ENCODE measurements at places on chromosomes 16 and 17.

GRCh38 chr17:14429084-14429483 is 128.2 kb downstream of the HS3ST3B1 start:
- DNase-seq: no peak

DNA sequence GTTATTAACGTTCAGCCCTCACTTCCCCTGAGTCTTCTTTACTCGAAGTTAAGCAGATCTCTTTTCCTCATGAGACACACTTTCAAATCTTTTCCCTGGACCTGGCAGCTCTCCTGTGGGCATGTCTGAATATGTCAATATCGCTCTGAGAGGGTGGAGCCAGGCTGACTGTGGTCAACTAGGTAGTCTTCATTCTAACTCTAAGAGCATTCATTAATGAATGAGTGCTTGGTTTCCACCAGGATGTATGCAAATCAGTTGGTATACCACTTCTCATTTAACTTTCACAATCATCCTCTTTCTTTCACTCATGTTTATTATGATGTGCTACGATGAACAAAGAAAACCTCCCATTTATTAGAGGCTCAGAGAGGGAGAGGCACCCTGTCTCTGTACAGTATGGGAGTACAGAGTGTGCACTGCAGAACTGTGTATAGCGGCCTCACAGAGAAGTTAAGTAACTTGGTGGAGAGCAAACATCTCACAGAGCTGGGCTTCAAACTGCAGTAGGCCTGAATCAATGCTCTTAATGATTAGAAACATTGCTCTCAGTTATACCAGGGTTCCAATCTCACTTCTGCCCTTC is 39.9 kb downstream of the OTOA start:
- DNase-seq: no peak

- DNase-seq: no peak
These were observed 53.8 kb upstream of the TAC4 start for GRCh38 chr17:49901460-49902331.

DNA sequence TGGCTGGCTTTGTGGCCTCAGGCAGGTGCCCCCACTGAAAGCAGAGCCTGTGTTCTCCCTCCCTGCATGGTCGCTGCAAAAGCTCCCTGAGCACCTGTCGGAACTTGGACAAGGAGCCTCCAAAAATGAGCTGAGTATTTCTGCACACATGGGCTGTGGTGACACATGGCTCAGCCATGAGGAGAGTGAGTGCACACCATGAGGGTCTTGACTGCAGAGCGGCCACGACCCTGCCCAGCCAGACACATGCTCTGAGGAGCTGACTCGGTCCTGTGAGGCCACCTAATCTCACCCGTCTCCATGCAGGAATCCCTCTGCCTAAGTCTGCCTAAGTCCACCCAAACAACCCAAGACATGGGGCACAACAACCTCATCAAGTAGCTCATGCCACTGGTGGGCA is 128.9 kb downstream of the DYNLRB2 start:
- no peak for DNase-seq

GRCh38 chr17:55532670-55533069 is 21.4 kb upstream of the SMIM36 start:
- DNase-seq: no peak

GRCh38 chr16:35102780-35103403 is 1643.5 kb downstream of the TP53TG3F start:
- DNase-seq: no peak

- DNase-seq: peak; percentile 74
These were observed 1.4 kb upstream of the ALDOA start for GRCh38 chr16:30063893-30064728.

GRCh38 chr17:73427198-73427597 is 115.4 kb upstream of the CDC42EP4 start:
- no peak for DNase-seq

- DNase-seq: no peak
These were observed 3.4 kb downstream of the SOX8 start for GRCh38 chr16:984736-985636.

DNA sequence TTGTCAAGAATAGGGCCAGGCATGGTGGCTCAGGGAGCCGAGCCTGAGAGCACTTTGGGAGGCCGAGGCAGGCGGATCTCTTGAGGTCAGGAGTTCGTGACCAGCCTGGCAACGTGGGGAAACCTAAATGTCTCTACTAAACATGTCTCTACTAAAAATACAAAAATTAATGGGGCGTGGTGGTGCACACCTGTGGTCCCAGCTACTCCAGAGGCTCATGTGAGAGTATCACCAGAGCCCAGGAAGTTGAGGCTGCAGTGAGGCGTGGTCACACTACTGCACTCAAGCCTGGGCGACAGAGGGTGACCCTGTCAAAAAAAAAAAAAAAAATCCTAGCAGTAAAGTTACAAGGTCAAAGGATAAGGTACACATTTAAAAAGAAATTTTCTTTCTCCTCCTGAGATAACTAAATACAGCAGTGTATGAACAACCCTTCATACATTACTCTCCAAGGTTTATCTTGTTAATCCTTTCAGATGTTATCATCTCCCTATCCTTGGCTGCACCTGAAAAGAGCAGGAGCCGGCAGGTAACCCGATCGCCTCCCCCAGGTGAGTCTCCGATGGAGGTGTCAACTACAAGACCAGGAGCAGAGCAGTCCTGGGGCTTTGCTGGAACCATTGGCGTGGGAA is 122.3 kb downstream of the GOSR1 start:
- no peak for DNase-seq

DNA sequence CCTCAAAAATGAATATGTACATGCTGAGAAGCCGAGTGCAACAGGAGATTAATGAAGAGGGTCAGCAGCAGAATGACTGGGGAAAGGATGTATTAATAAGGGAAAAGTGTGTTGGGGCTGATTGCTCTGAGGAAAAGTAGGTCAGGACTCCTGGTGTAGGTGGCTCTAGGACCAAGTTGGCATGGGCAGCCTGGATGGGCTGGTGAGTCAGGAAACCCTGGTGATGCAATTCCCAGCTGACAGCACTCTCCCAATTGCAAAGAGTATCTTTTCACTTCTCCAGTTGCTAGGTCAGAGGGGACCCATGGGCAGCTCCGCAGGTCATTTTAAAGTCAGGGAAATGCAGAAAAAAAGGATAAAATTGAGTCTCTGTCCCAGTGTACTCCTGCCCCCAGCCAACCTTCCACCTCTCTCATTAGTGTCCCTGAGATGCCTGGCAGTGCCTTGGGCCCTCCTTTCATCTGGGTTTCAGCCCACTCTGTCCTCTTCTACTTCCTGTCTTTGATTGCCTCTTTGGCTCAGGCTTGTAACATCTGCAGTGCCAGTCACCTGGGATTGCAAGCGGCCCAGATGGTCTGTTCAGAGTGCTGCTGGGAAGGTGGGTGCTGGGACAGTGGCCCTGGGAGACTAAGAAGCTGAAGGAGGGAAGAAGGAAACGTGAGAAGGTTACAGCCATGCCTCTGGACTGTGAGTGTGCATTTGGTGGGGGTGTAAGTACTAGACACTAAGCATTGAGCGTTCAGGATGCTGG is 2177.2 kb downstream of the TP53TG3F start:
- DNase-seq: no peak

DNA sequence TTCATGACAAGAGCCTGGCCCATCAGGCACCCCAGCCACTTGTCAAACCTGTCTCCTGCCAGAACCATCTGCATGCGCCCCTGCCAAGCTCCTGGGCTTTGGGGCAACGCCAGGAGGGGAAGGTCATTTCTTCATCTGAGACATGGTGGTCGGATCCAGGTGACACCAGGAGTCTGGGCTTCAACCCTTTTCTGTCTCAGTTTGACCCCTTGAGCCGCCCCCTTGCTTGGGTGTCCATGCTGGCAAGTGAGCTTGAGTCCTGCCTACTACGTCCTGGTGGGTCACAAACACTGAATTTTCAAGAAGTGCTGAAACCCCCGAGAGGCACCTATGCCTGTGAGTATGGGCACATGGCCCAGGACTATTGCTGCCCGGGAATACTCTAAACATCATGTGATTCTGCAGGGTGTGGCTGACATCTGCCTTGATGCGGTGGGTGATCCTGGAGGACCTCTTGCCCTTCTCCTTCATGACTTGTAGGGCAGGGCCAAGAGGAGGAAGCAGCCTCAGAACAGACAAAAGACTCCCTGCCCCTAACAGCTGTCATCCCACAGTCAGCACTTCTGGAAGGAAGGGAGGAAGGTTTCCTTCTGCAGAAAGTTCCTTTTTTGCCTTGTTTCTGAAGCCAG is 43.4 kb downstream of the TNFRSF13B start:
- DNase-seq: no peak

GRCh38 chr17:1169221-1169928 is 10.4 kb downstream of the ABR start:
- no peak for DNase-seq

DNA sequence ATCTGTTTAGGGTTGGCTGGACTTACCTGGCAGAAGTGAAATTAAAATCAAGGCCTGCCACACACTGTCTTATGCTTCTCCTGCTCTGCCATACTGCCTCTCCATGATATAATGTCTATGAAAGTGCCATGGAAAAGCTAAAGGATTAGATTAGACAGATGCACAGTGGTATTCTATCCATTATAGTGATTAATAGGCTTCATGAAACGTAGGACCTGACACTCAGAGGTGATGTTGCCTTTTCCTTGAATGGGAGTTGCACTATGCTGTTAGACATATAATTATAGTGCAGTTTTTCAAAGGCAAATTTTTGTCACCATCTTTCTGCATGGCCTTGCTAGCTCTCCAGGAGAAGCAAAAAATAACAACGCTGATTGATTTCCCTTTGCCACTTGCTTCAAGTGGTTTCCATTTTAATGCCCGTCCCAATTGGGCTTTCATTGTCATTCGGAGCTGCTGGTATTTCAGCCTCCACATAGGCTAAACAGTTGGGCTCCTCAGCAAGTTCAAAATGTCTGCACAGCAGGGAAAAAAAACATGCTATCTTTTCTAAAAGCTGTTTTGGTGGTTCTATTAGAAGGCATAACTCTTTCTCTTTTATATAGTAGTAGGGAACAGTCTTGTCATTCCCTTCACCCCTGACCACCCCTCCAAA is 502.8 kb upstream of the GOT2 start:
- no peak for DNase-seq

- DNase-seq: no peak
These were observed 52.9 kb downstream of the RMI2 start for GRCh38 chr16:11398136-11398535.

GRCh38 chr16:79601092-79601930 is 774 bp upstream of the MAF start:
- DNase-seq: no peak

DNA sequence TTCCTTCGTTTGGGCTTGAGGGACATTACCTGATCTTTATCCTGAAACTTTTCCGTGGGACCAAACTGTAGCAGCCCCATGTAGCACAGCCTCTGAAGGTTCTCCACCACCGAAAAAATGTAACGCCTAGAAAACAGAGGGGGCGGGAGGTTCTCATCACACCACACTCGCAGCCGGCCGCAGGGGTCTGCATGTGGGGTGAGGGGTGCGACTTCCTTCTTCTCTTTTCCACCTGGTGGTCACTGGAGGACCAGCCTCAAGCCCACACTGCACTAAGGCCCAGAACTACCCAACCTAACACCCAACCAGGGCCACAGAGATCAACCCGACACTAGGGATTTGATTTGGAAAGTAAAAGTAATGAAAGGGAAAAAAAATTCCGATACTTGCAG is 57.1 kb downstream of the GTF3C1 start:
- DNase-seq: no peak

GRCh38 chr16:53282975-53283946 is 151.0 kb upstream of the RBL2 start:
- no peak for DNase-seq

DNA sequence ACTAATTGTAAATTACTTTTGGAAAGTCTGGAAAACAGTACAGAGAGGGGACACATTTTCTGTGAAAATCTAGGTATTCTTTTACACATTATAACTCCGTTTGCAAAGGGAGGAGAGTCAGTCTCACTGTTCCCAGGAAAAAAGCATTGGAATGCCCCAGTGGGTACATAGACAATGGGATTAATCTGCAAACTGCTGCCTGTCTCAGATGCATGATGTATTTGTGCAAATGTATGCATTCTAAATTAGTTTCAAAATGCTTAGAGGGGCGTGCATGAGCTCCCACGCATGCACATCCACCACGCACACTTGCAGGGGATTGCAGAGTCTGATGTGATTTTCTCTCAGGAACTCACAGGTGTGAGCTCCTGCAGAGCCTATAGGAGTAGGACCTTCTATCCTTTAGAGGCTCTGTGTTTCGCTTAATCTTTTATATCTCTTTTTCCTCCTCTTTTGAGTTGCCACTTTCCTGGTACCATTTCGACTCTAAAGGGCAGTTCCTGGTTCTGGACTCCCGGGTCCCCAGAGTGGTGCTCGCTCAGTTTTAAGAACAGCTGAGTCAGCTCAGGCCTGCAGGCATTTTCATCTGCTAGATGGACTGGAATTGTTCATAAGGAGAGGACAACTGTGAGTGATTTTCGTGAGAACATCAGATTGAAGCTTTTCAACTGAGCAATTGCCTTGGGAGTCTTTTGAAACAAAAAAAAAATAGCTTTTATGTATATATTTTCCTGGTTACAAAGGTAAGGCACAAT is 1.1 kb downstream of the BCO1 start:
- DNase-seq: no peak

GRCh38 chr17:284676-285355 is 67.8 kb downstream of the RPH3AL start:
- DNase-seq: no peak

DNA sequence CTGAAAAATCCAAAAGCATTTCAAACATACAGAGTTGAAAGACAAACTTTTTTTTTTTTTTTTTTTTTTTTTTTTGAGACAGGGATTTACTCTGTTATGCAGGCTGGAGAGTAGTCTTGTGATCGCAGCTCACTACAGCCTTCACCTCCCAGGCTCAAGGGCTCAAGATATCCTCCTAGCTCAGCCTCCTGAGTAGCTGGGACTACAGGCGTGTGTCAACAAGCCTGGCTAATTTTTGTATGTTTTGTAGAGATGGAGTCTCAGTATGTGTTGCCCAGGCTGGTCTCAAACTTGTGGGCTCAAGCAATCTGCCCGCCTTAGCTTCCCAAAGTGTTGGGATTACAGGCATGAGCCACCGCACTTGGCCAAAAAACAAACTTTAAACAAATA is 64.2 kb upstream of the KIFC3 start:
- DNase-seq: no peak
